OCI-LY7 (cell line): ENCODE measurements at places on chromosomes 16 and 17.

DNA sequence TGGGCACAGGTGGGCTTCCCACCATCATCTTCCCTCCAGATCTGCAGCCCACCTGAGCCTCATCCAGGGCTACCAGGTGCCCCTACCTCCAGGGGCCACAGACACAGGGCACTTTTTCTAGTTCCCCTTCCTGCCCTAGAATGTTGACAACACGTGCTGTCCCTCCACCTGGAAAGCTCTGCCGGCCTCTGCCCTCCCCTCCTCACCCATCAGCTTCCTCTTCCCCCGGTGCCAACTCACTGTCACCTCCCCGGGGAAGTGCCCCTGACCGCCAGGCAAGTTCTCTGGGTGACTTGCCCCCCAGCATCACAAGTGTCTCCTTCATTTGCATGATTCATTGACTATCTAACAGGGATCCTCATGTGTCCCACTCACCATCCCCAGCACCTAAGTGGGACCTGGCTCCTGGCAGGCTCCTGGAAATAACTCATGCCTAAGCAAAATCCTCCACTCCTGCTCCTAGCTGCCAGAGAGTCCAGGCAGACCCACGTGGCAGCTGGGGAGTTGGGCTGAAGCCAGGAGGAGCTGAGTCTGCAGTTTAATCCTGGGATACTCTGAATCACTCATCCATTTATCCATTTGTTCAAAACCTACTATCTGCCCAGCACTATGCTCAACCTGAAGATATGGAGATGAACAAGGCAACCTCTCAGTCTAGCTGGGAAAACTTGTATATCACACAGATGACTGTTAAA is 304.4 kb downstream of the FOXL1 start:
- no peak for DNase-seq

GRCh38 chr17:21204935-21205334 is 9.0 kb downstream of the TMEM11 start:
- no peak for DNase-seq

DNA sequence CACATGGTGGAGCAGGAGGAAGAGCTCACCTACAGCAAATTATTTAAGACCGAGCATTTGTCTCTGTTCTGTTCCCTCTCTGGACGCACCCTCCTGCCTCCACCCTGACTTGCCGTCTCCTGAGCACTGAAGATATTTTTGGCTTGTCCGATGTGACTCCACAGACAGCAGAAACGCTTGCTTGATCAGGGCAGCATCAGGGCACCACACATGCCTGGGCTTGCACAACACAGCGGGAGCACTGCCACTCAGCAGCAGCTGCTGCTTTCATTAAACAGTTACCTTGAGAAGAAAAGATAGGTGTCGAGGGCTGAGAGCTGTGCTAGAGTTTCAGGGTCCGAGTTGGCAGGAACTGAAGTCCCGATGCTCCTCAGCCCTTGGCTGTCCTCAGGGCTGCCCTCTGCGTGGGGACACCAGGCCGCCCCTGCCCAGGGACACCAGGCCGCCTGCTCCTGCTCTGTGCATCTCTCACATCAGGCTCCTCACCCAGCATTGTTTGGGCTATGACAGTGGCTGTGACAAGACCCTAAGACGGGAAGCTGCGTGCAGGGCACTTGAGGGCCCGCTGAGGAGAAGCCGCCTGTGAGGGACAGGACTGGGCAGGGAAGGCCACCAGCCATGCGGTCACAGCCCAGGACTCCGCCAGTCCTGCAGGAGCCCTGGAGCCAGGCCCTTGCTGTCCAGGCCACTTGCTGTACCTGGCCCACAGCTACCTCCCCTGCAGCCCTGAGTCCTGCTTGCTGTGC is 21.3 kb upstream of the CDH15 start:
- DNase-seq = no peak

- DNase-seq = no peak
These were observed 2.3 kb upstream of the DPH1 start for GRCh38 chr17:2027528-2028233.

DNA sequence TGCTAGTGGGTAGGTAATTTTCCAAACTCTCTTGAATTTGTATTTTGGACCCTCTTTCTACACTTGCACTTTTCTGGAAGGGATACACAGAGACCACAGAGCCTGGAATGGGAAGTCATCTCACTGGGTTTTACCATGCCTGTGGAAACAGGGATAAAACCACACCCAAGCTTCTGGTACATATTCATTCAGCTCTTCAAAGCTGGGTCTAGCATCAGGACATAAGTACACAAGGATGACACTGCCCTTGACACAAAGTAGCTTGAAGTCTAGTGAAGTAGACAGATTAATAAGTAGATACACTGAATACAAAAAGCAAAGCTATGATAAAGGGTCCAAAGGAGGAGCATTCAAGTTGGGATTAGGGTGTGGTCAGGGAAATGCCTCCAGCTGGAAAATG is 118.2 kb downstream of the CDH11 start:
- no peak for DNase-seq

DNA sequence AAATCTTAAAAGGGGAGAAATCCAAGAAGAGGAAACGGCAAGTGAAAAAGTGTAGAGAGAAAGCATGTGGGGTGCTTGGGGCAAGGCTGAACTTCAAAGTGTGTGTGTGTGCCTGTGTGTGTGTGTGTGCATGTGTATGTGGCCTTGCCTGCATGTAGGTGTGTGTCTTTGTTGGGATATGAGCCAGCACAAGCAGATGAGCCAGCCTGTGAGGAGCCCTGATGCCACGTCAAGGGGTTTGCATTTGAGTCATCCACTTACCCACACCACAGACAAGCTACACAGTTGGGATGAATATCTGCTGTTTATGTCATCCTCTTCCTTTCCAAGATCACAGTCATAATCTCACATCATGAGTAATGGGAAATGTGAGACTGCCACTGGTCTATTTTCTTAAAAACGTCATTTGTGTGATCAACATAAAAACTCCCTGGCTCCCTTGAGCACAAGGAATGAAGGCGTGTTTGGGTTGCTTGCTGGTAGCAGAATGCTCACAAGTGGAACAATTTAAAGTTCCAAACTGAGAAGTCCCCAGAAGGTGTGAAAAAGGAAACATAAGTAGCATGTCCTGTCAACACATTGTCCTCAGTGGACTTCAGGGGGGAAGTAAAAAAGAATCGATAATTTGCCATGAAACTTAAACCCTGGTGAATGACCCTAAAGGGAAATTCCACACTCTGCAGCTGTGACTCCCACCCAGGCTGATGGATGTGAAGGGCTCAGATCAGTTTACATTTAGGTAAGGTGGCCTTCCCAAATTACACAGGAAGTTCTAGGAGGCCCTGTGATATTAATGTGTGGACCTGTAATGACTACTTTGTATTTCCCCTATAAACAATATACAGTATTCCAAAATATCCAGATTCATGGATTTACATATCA is 14.7 kb downstream of the KCTD19 start:
- no peak for DNase-seq

GRCh38 chr17:1031711-1032110 is 34.8 kb downstream of the TIMM22 start:
- no peak for DNase-seq

DNA sequence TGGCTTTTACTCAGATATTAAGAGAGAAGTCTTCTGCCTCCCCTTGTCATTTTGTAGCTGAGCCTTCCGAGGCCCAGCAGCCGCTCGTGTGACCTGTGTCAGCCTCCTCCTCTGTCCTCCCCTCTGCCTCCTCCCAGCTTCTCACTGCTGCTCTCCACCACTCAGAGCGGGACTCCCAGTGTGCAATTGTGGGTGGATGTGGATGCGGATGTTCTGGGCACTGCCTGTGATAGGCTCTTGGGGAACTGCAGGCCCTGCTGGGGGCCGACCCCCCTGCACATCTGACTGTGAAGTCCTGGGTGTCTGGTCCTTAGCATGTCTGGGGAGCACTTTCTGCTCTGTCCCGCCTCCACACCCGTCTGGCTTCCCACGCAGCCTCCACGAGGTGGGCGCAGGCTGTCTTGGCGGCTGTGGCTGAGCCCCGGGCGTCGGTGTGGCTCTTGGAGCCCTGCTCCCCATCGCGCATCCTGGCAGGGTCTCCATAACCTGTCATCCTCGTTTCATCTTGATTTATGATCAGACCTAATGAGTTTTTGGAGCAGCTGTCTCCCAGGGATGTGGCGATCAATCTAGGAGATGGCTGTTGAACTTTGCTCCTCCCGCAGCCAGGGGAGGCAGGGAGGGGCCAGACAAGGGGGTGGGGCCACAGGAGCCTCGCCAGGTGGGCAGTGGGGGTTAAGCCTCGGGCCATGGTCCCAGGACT is 28.1 kb downstream of the GRIN2C start:
- no peak for DNase-seq

GRCh38 chr17:37671028-37671823 is 28.0 kb upstream of the DDX52 start:
- DNase-seq = no peak

GRCh38 chr16:19338335-19338734 is 52.8 kb downstream of the CLEC19A start:
- no peak for DNase-seq

- DNase-seq = no peak
These were observed 50.4 kb downstream of the SLFN5 start for GRCh38 chr17:35293151-35293847.

- DNase-seq = no peak
These were observed 109.6 kb downstream of the CLEC16A start for GRCh38 chr16:11053916-11054460.
